ENCODE measurements at places on chromosomes 2 and 18. TPM values are rescaled to one million over a fixed set of nuclear protein-coding genes. Genes with fewer than 3 reads are reported as not detected.

GRCh38 chr2:185954389-185954788 is 215.8 kb downstream of the FSIP2 start:
- no peak for DNase-seq

GRCh38 chr2:18860179-18860578 is 270.8 kb upstream of the NT5C1B start:
- no peak for DNase-seq

- no peak for DNase-seq
These were observed 12.4 kb downstream of the MEX3C start for GRCh38 chr18:51185075-51185474.

DNA sequence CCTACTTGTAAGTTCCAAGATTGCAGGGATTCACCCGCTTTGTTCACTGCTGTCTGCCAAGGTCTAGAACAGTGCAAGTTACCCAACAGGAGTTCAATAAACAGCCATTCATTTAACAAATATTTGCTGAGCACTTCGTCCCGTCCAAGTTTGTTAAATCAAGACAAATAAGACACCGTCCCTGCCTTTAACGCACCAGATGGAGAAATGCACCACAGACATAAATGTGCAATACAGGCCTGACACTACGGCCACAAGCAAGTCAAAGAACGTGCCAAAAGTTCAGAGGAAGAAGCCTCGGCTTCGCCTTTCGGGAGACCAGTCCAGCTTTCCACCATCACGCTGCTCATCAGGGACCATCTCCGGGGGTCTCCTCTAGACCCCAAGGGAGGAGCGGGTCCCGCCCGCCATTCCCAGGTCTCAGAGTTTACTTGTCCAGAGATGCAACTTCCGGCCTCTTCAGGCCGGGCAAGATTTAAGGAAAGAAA is 429 bp downstream of the C2orf76 start:
- DNase-seq, result no peak

- no peak for DNase-seq
These were observed 46.1 kb downstream of the CDK15 start for GRCh38 chr2:201852462-201852861.

DNA sequence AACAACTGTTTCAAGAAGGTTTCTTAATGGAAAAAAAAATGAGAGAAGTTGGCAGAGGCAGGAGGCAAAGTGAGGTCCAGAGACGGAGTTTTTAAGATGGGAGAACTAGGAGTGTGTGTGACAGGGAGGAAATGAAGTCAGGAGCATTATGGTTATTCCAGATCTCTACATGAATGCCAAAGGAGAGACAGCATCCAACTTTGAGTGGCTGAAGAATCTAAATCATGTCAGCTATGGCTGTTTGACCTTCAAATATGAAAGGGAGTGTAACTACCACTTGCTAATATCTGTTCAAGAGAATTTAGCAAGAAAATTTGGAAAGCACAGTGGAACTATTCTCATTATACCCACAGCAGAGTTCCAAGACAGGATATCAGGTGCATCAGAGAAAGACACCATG is 81.2 kb upstream of the CCBE1 start:
- DNase-seq, result no peak

DNA sequence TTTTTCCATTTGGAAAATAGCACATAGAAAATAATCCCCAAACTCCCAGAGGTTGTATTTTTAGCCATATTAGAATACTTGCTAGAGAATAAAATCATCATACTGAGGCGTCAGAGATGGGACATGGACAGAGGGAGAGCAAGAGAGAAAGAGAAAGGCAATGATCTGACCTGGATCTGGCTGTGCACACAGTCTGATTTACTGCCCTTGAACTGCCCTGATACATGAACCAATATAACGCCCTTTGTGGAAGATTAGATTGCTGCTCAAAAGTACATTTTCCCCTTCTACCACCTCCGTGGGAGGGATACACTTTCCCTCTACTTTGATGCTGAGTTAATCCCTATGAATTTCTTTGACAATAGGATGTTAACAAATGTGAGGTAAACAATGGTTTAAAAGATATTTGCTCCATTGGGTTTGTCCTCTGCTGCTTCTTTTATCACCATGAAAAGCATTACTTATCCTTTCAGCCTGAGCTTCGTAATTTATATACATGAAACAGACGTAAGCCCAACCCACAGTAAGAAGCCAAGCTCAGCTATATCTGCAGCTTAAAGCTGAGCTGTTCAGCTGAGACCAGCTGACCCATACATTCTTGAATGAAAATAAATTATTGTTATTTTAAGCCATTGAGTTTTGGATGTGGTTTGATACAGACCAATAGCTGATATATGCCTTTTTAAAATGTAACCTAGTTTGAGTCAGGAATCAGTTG is 1664.6 kb upstream of the CELF4 start:
- no peak for DNase-seq

DNA sequence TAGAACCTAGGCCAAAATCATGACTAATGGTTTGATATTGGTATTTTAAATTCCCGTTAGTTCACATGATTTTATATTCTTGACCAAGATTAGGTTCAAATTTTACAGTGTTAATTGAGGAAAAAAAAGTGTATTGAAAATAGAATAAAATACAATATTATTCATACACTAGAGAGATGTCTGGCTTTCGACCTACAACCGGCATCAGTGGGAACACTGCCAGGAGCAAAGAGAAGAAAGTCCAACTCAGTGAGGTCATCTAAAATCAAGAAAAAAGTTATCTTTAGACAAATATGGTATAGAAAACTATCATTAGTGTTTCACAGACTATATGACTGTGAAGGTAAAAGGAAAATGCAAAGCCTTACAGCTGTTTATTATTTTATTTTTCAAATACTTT is 81.5 kb downstream of the PIGN start:
- no peak for DNase-seq

DNA sequence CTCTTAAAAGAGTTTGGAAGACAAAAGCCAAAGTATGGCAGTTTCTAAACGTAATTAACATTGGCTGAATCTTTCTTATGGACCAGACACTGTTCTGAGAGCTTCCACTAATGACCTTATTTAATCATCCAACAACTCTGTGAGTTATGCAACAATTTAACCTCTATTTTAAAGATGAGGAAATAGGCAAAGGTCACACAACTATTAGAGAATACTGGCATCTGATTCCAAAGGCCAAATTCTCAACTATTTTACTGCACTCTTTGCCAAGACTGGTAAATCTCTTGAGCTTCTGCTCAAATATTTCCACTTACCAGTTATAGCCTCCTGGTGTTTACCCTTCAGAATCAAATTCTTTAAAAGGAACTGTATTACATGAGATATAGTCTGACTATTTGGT is 42.1 kb upstream of the ERMN start:
- DNase-seq, result no peak

GRCh38 chr18:23171581-23172156 is 36.4 kb downstream of the CABLES1 start:
- DNase-seq, result no peak

DNA sequence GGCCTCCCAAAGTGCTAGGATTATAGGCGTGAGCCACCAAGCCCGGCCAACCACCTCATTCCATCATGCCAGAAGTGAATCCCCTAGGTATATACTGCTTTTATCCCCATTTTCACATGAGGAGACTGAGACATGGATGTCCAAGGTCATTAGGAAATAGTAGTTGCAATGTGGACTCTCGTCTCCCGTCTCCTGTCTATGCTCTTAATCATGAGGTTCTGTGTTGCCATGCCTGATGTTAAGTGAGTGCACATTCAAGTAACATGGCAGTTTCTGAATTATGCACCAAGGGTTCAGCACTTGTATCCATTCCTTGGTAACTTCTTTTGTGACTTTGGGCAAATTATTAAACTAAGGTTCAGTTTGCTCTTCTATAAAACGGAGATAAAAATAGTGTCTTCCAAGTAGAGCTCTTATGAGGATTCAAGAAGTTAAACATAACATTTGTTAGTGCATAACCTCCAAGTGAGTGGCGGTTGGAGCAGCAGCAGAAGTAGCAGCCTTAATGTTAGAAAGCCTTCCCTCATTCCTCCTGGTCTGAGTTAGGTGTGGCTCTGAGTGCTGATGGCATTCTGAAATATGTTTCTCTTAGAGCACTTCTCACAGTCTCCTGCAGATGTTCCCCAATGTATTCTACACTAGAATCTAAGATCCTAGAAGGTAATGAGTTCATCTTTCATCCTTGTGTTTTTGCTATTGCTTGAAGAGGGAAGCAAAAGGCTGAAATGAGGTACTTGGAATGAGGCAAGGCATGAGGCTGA is 21.9 kb downstream of the SOCS6 start:
- no peak for DNase-seq

GRCh38 chr2:187187519-187187918 is 260.5 kb downstream of the CALCRL start:
- DNase-seq, result no peak

DNA sequence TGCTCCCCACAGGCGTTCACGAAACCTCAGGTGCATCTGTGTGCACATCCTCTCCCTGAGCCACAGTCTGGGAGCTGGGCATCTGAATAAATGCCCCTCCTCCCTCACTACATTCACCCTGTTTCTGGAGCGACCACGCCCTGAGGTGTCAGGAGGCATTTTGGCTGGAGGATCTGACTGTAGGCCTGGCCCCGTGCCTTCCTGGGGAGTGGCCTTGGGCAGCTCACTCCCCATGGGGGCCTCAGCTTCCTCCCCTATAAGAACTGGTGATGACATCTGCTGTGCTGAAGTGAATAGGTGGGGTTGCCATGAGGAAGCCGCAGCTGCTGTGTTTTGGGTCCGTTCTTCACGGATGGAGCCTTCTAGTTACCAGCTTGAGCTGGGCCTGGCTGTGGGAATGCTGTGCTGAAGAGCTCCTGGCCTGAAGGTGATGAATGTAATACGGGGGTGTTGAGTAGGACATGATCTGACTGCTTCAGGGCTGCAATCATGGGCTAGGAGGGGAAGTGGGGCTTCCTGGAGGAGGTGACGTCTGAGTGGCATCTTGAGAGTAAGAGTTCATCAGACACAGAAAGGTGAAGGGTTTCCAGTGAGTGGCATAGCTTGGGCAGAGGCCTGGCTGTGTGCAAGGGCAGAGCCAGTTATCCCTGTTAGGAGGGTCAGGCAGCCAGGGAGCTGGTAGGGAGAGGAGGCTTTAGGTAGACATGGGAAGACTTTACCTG is 58.2 kb downstream of the GLI2 start:
- DNase-seq, result no peak

DNA sequence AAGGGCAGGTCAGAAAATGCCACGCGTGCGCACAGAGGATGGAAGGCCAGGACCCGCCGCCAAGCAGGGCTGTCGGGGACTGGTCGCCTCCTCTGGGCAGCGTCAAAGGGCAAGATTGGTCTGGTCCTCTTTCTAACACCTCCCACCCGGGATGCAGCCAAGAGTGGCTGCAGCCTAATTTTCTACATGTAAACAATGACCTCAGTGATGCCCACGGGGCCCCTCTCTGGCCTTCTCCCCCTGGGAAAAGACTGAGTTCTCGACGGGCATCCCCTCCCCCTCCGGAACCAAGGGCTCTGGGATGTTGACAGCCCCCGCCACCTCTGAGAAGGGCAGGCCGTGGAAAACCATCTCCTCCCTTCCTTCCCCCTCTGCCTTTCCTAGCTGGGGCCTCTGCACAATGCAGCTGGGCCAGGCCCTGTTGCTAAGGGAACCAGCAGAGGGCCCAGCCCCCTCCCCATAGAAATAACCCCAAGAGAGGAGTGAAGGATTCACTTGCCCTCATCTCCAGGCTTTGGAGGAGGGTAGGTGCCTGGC is 80.0 kb upstream of the ZNF532 start:
- DNase-seq, result no peak

DNA sequence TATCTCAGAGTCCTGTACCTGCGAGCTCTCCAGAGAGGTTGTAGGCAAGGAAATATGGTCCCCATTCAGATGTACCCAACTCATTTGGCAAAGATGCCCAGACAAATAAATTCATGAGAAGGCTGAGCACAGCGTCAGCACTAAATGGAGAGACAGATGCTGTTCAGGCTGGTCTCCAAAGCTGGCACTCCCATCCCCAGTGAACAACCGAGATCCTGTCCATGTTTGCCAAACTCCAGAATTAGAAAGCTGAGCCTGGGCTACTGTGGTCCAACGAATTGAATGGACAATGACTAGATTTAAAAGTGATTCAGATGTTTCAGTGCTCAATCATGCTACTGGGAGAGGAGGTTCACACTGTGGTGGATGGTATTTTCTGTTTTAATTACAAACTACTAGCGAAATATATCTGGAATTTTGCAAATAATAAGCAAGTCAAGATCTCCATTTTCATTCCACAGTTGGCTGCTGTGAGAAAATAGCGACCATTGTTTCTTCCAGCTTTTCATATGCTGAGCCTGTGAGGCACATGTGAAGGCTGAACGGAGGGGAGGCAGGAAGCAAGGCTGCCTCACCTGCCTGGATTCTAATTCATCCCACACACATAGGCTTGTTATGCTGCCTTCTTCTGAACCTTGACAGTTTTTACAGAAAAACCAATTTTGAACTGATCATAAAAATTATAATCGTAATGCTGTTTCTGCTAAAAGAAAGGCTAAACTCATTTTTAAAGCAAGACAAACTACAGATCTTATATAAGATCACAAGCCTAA is 22.6 kb upstream of the DAPL1 start:
- DNase-seq, result no peak

DNA sequence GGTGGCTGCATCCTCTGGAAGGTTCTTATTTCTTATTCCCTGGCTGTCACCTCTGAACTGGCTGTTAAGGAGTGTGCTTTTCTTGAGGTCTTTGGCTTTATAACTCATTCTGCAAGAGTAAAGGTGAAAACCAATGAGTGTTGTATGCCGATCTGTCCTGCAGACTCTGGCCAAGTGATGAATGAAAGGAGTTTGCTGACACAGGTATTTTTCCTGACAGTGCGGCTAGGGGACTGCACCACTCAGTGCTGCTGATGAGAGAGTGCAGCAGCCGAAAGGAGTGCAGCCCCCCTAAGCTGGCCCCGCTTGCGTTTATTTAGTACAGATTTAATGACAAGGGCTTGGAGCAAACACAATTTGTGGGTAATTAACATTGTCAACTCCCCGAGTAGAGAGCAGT is 41.8 kb downstream of the RAB6D start:
- no peak for DNase-seq

DNA sequence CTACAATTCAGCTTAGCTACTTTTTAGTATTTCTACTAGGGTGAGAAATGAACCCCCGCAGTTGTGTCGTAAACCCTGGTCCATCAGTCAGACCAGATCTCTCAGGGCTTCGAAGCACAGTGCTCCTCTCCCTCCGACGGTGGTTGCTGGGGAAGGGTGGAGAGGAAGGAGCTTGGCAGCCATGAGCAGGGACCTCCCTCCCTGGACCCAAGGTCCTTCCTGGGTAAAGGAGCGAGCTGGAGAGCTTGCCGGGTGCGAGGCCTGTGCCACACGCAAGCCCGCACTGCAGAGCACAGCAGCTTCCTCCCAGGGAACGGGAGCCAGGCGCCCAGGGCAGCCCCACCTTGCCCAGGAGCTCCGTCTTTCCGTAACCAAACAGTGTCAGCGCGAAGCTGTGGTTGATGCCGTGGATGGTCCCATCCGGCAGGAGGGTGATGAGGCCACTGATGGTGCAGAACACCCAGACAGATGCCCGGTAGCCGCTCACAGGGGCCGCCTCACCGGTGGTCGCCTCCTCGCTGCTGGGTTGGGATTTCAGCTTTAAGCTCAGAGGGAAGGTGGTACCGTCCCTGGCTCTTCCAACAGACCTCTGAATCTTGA is 12.5 kb downstream of the PASK start:
- no peak for DNase-seq

Gene CYP26B1
- total RNA-seq, result 7.6 TPM

Gene RIF1
- total RNA-seq, result 13.5 TPM

Gene CCBE1
- total RNA-seq, result 0.17 TPM

Gene TMEM18
- 31.9 TPM for total RNA-seq

Gene SPEG
- total RNA-seq, result 22.9 TPM

Gene CRACDL
- not detected for total RNA-seq

Gene ECEL1
- 1.0 TPM for total RNA-seq

Gene GNAL
- total RNA-seq, result 3.5 TPM
